Left lung (tissue), 14 donors: ENCODE measurements at places on chromosomes 3 and 15. TPM values are rescaled to one million over a fixed set of nuclear protein-coding genes. Genes with fewer than 3 reads are reported as not detected.

CAV3 gene
- 0.38 TPM for polyA plus RNA-seq

EEF1AKMT4 gene
- 2.4 TPM for polyA plus RNA-seq

CPA3 gene
- polyA plus RNA-seq: 0.34 TPM

C3orf62 gene
- polyA plus RNA-seq: 13.7 TPM

SIDT1 gene
- polyA plus RNA-seq: 2.9 TPM

COL6A5 gene
- 1.2 TPM for polyA plus RNA-seq

SEMA6D gene
- 33.3 TPM for polyA plus RNA-seq

SPSB4 gene
- polyA plus RNA-seq: 6.6 TPM

DPPA2 gene
- polyA plus RNA-seq: not detected

VWA5B2 gene
- polyA plus RNA-seq: 1.5 TPM

TNFAIP8L3 gene
- 3.6 TPM for polyA plus RNA-seq

IL12A gene
- 2.7 TPM for polyA plus RNA-seq

FEZF2 gene
- not detected for polyA plus RNA-seq
